ENCODE measurements at places on chromosomes 3 and 15.

- no peak for DNase-seq
Measured at GRCh38 chr15:100862162-100862561, 17.5 kb upstream of the ALDH1A3 start.

- no peak for DNase-seq
Measured at GRCh38 chr3:51948016-51948580, 5.9 kb downstream of the PARP3 start.

DNA sequence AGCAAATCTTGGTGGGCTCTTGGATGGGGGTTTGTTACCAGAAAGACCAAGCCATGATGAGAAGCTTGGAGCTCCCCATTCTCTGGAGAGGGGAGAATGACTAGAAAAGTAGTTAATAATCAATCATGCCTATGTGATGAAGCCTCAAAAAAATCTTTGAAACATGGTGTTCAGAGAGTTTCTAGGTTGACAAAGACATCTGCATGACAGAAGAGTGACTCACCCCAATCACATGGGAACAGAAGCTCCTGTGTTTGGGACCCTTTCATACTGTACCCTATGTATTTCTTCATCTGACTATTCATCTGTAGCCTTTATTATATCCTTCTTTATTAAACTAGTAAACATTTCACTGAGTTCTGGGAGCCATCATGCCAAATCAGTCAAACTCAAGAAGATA is 87.4 kb downstream of the BCHE start:
- DNase-seq = no peak

- no peak for DNase-seq
Measured at GRCh38 chr3:153172796-153173757, 11.1 kb downstream of the RAP2B start.

DNA sequence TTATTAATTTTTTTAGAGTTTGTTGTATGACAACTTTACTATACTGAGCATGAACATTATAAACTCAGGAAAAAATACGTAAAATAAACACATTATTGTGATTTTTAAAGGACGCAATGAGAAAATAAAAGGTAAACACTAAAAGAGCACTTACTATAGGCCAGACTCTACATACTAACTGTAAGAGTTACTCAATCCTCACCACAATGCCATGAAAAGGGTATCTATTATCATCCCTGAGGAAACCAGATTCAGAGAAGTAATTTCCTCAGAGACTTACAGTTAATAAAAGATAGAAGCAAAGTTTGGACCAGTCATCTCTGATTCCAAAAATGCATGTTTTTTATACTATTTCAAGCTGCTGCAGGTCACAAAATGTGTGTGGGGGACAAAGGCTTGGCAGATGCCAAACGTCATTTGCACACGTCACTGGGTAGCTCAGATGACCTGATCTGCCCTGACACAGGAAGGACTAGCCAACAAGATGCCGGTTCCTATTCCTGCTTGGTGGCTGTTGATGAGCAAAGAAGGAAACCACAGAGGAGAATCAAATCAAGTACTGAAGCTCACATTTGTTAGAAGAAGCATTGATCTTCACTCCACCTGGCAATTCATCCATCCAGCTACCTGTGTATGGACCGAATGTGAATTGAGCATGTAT is 42.3 kb downstream of the KLHL6 start:
- DNase-seq = no peak

DNA sequence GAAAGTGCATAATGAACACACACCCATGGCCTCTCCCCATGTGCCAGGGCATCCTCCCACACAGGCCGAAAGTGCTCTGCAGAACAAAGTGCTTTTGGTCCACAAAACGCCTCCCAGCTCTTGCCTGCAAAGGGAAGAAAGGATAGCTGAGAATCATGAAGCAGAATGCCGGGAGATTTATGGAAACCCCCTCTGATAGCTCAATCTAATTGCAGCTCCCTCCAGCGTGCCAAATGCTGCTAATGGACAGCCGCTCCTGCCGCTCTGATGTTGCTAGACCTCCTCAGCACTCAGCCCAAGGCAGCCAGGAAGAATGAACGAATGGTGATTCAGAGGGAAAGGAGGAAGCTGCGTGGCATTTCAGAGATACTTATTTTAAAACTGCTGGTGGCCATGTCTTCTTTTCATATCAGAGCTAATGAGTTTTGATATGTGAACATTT is 145.3 kb downstream of the TJP1 start:
- DNase-seq = no peak

DNA sequence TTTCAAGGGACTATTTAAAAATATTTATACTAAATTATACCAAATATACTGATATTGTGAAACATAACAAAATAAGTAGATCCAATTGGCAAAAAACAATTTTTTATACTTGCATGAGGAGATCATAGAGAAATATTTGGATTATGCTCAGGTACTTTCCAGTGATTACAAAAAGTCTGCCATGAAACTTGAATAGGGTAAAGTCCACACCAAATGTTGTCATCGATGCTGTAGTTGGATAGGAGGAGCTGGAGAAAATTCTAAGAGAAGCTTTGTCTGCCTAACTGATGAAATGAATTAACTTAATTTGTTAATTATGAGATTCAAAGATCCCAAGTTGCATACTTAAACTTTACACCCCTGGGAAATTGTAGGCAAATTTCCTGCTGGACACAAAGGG is 93.3 kb downstream of the SI start:
- no peak for DNase-seq

- DNase-seq = no peak
Measured at GRCh38 chr15:80042568-80042967, 16.9 kb upstream of the ZFAND6 start.

GRCh38 chr3:34178415-34178814 is 380.0 kb downstream of the PDCD6IP start:
- DNase-seq = no peak

DNA sequence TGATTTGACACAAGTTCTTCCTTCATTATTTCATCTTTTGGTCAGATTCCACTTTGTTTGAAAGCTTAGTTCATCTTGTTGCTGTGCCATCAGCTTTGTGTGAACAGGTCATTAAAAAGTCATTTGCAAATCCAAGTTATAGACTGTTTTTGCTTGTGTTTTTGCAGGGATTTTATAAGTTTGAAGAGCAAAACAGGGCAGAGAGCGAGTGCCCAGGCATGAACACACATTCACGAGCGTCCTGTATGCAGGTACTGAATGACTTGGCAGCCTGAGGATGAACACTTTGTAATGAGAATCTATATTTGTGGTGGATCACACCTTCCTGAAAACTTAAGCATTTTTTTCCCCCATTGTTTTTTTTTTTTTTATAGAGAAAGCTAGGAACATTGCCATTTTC is 60.6 kb upstream of the SAMMSON start:
- DNase-seq = no peak

DNA sequence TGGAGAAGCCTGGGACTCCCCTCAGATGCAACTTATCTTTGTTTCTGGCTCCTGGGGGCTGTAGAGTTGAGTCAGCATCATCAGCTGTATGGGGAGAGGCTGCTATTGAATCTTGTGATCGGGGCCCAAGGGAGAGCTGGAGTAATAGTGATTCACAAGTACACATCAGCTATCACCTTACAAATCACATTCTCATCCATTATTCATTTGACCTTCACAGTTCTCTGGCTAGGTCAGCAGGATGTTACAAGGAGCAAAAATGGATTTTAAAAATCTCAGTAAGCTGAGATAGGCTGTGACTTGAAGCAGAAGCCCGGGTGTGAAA is 175.0 kb downstream of the OPA1 start:
- no peak for DNase-seq

GRCh38 chr3:23706111-23706510 is 99.6 kb upstream of the UBE2E1 start:
- no peak for DNase-seq

GRCh38 chr15:33094336-33094735 is 100.2 kb downstream of the FMN1 start:
- no peak for DNase-seq

DNA sequence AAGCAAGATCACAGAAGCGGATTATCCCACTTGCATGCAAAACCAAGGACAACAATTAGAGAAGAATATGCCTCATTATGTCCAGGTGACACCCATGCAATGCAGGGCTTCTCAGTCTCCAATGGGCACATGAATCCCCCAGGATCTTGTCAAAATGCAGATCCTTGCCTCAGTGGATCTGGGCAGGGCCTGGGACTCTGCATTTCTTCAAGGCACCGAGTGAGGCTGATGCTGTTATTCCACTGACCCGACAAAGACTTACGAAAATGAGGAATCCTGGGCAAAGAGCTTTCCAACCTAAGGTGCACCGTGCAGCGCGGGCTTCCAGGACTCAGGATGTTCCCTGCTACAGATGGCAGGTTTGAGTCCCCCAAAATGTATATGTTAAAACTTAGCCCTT is 99.2 kb downstream of the ATP10A start:
- DNase-seq = no peak

DNA sequence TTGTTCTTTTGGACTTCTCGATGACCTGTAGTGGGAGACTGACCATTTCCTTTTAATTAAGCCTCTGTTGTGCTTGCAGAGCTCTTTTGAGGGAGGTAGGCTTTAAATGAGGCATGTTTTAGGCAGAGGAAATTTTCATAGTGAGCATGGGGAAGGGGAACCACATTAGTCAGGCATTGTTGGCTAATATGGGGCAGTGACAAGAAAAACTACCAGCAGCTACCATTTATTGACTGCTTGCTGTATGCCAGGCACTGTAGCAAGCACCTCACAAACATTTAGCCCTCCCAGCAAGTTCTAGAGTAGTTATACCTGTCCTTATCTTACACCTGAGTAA is 10.9 kb downstream of the ATG7 start:
- DNase-seq = no peak

DNA sequence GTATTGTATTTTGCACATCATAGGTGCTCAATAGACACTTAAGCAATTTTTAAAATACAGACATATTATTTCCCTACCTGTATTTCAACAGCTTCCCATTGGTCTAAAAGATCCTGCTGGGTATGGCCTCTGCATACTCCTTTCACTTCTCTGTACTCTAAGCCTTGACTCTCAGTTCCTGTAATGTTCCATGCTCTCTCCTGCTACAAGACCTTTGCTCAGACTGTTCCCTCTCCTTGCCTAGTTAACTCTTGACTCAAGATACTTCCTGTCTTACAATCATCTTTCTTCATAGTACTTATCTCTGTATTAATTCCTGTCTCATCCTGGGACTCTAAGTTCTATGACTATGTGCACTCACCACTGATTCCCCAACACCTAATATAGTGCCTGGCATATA is 1.7 kb downstream of the SCN11A start:
- no peak for DNase-seq

DNA sequence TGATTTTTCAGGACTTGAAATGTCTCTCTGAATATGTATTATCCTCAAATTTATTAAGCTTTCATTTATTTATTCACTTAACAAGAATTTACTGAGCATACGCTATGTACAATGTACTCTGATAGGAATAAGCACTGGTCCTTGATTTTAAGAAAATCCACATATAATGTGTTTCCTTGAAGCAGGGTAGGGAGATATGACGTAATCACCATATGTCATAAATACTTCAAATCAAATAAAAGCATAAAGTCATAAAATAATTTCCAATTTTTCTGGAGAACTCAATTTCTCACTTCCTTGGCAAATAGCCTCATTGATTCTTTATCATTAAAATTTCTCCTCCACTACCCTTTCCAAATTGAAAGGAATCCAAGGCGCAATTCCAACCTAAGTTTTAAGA is 177.8 kb upstream of the GAP43 start:
- no peak for DNase-seq

DNA sequence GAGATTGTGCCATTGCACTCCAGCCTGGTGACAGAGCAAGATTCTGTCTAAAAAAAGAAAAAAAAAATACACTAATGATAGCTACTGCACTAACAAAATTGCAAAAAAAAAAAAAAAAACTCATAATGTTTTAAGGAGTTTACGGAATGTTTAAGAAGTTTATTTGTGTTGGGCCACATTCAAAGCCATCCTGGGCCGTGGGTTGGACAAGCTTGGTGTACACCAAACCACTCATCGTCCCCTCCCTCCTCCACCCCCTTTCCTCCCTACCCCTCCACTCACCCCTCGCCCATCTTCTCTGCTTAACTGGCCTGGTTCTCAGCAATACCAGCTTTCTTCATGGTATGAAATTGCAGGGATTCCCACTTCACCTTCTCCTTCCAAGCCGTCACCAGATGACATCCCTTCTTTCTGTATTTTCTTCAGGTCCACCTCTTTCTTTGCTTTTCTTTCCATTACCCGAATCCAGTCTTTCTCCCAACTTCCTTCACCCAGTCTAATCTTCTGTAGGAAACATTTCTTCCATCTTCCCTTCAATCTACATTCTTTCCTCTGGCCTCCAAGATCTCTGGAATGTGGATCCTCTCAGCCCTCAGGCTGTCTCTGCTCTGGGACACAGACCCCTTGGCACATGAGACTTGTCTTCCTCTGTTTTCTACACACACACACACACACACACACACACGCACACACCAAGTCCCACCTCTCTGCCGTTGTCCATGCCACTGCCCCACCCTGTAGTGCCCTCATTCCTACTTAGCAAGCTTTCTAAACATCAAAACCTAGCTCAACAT is 3.5 kb upstream of the MESP1 start:
- no peak for DNase-seq

GRCh38 chr15:22850055-22850454 is 11.6 kb downstream of the NIPA2 start:
- DNase-seq = no peak

DNA sequence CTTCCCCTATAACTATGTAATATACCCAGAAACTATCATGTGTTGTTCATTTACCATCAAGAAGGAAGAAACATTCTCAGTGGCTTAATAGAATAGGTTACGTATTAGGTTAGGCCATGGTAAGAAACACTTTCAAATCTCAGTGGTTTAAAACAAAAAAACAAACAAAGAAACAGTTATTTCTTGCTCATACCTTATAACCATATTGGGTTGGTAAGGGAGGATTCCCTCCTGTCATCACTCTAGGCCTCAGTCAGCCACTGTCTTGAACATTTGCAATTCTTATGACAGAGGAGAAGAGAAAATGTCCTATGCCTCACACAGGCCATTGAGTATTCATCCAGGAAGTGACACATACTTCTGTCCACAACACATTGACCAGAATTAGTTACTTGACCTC is 727.7 kb upstream of the NECTIN3 start:
- DNase-seq = no peak

GRCh38 chr3:48410205-48411040 is 19.5 kb downstream of the PLXNB1 start:
- no peak for DNase-seq

GRCh38 chr3:57234613-57235575 is 7.4 kb downstream of the APPL1 start:
- no peak for DNase-seq

- no peak for DNase-seq
Measured at GRCh38 chr3:46282696-46283095, 40.4 kb downstream of the CCR3 start.

DNA sequence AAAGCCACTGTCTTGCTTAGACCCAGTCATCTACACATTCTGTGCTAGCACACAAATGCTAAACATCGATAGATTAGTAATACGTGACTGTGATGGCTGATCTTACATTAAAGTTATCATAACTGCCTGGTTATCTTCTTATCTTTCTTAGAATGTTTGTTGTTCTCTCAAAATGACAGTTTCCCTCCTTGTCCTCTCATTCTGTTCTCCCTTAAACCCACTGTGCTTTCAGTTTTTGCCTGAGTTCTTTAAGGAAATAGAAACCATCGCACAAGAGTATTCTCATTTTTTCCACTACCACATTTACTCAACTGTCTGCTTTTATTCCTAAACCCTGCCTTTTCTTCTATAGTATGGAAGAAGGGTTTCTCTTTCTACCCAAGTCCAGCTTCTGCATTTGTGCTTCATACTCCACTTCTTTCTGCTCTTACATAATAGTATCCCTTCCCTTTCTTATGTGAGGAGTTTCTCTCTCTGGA is 17.1 kb downstream of the STX19 start:
- no peak for DNase-seq

GRCh38 chr15:77464129-77464865 is 43.6 kb downstream of the HMG20A start:
- DNase-seq = no peak

Measured in activated CD4-positive, CD25-positive, alpha-beta regulatory T cell (primary cell).